ENCODE measurements at places on chromosomes 13 and 19.

DNA sequence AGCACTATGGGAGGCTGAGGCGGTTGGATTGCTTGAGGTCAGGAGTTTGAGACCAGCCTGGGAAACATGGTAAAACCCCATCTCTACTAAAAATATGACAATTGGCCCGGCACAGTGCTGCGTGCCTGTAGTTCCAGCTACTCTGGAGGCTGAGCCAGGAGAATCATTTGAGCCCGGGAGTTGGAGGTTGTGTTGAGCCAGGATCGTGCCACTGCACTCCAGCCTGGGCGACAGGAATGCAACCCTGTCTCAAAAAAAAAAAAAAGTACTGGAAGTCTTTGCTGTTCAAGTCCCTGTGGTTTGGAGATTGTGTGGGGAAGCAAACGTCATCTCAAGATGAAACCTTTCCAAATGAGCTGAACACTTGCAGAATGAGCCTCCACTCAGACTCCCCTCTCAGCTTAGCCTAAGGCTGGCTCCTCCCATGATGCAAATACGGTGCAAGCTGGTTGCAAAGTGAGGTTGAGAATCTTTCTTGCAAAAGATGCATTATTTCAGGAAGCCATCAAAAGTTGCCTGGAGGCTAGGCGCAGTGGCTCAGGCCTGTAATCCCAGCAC lies 46.2 kb downstream of the MYO9B start:
- DNase-seq, result peak; percentile 60

- DNase-seq, result no peak
These were observed 28.8 kb downstream of the LSM14A start for GRCh38 chr19:34201133-34201532.

- no peak for DNase-seq
These were observed 70.8 kb downstream of the INSR start for GRCh38 chr19:7223429-7223828.

DNA sequence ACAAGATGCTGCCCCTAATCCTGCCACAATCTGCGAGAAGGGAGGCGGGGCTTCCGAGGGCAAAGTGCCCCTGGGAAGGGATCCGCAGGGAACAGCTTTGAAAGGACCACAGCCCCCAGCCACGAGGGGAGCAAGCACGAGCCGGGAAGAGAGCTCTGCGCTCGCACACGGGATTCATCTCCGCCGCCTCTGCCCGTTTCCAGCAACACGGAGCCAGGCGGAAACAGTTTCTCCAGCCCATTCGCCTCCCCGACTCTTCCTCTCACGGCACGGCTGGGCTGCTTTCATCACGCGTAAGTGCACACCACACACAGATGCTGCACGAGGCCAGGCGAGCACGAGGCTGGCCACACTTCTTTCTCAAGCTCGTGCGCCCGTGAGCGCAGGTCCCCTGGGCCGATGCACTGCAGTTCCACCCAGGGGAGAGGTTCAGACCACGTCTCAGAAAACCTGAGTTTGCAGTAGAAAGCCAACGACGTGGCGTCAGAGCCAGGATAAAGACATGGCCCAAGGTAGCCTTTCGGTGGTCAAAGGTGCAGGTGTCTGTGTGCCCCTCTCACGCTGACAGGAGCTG lies 33.6 kb downstream of the NAXD start:
- DNase-seq, result no peak

GRCh38 chr19:14411161-14411937 lies 7.8 kb downstream of the DDX39A start:
- DNase-seq, result no peak

DNA sequence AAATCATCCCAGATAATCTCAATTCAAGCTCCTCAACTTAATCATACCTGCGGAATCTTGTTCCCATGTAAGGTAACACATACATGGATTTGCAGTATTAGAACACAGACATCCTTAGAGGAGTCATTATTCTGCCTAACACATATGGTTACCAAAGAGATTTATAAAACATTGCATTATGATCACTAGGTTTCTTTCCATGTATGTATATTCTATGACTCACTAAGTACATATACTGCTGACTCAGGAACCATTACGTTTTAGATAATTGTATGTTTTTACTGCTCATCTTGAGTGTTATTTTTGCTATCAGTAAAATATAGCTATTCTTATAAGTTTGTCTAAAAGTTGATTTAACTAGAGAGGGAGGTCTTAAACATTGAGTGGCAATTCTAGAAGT lies 182.9 kb downstream of the SLITRK6 start:
- DNase-seq, result peak; percentile 29
